ENCODE measurements at places on chromosomes 13 and 19.

- H3K27me3 ChIP-seq: no peaks in the 10 kb centered on the region
- no peak overlapping the region for H3K4me3 ChIP-seq
- H3K36me3 ChIP-seq: peaks cover 12% of the 10 kb centered on the region
- peaks cover 19% of the 10 kb centered on the region for H3K4me1 ChIP-seq
- peak; percentile 19 for DNase-seq
Observed at GRCh38 chr19:17424743-17425365, 5.0 kb downstream of the MVB12A start.

DNA sequence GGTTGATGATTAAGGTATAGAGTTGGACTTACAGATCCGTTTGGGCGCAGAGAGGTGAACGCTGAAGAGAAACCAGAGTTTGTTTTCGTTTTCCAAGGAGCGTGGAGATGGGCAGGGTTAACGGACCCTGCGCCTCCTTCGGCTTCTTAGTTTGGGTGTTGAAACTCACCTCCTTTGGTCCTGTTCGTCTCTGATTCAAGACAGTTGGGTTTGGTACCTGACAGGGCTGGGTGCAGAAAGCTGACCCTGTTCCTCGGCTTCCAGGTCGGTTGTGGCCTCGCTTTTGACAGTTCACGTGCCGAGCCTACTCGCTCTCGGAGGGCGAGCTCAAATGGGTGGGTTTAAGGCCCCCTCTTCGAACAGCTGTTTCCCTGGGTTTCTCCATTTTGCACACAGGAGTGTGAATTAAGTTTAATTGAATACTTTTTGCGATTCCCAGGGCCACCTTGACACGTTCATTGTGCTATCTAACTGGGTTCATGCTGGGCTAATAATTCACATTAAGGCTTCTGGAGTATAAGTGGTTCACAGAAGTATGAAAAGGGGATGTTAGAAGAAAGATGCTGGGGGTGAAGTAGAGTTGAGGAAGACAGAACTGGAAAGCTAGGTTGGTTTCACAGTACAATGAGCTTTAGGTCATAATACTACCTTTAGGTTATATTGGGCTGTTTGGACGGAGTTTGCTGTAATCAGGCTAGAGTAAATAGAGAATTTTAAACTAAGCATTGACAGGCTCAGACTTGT, 638 bp downstream of the USPL1 start:
- H3K36me3 ChIP-seq: peaks cover 18% of the 10 kb centered on the region
- H3K4me1 ChIP-seq: peaks cover 7% of the 10 kb centered on the region
- peak; percentile 55 for DNase-seq
- no peaks in the 10 kb centered on the region for H3K27me3 ChIP-seq

- H3K36me3 ChIP-seq: peaks cover 43% of the 10 kb centered on the region
- DNase-seq: no peak
- no peak overlapping the region for H3K4me3 ChIP-seq
- no peaks in the 10 kb centered on the region for H3K27me3 ChIP-seq
Observed at GRCh38 chr13:32515246-32515645, 23.3 kb downstream of the N4BP2L2 start.

DNA sequence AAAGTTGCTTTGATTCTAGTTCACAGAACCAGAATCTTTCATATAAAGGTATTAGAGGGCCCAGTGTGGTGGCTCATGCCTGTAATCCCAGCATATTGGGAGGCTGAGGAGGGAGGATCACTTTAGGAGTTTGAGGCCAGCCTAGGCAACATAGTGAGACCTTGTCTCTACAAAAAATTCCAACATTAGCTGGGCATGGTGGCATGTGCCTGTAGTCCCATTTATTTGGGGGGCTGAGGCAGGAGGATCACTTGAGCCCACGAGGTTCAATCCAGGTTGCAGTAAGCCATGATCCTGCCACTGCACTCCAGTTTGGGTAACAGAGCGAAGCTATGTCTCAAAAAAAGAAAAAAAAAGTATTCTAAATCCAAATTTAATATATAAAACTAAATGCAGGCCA, 9.1 kb downstream of the LDLR start:
- H3K27ac ChIP-seq: no peak overlapping the region
- no peaks in the 10 kb centered on the region for H3K27me3 ChIP-seq
- DNase-seq: no peak
- peaks cover 23% of the 10 kb centered on the region for H3K36me3 ChIP-seq

GRCh38 chr19:49224879-49225278, 67.3 kb downstream of the TRPM4 start:
- H3K36me3 ChIP-seq: no peaks in the 10 kb centered on the region
- DNase-seq: no peak
- peaks cover 8% of the 10 kb centered on the region for H3K4me1 ChIP-seq
- no peak overlapping the region for H3K27ac ChIP-seq
- no peaks in the 10 kb centered on the region for H3K27me3 ChIP-seq

- no peak overlapping the region for H3K4me3 ChIP-seq
- no peak overlapping the region for H3K27ac ChIP-seq
- no peak for DNase-seq
- H3K4me1 ChIP-seq: no peaks in the 10 kb centered on the region
- peaks cover 2% of the 10 kb centered on the region for H3K36me3 ChIP-seq
Observed at GRCh38 chr13:32117001-32117400, 85.4 kb downstream of the FRY start.

- H3K27ac ChIP-seq: peak overlapping the region; percentile 84
- DNase-seq: no peak
- H3K4me1 ChIP-seq: peaks cover 23% of the 10 kb centered on the region
- peaks cover 8% of the 10 kb centered on the region for H3K36me3 ChIP-seq
Observed at GRCh38 chr13:48094404-48094780, 512 bp downstream of the MED4 start.

- no peak for DNase-seq
- no peak overlapping the region for H3K4me3 ChIP-seq
- H3K36me3 ChIP-seq: no peaks in the 10 kb centered on the region
- no peaks in the 10 kb centered on the region for H3K4me1 ChIP-seq
- H3K27ac ChIP-seq: no peak overlapping the region
Observed at GRCh38 chr13:95656386-95657015, 12.0 kb upstream of the DZIP1 start.

GRCh38 chr13:43200736-43201135, 177.3 kb downstream of the DNAJC15 start:
- no peak overlapping the region for H3K4me3 ChIP-seq
- H3K27ac ChIP-seq: no peak overlapping the region
- H3K4me1 ChIP-seq: no peaks in the 10 kb centered on the region
- DNase-seq: no peak
- no peaks in the 10 kb centered on the region for H3K36me3 ChIP-seq

GRCh38 chr19:49188626-49189200, 31.1 kb downstream of the TRPM4 start:
- H3K4me1 ChIP-seq: peaks cover 14% of the 10 kb centered on the region
- no peaks in the 10 kb centered on the region for H3K36me3 ChIP-seq
- no peak overlapping the region for H3K27ac ChIP-seq
- H3K4me3 ChIP-seq: no peak overlapping the region
- no peak for DNase-seq

DNA sequence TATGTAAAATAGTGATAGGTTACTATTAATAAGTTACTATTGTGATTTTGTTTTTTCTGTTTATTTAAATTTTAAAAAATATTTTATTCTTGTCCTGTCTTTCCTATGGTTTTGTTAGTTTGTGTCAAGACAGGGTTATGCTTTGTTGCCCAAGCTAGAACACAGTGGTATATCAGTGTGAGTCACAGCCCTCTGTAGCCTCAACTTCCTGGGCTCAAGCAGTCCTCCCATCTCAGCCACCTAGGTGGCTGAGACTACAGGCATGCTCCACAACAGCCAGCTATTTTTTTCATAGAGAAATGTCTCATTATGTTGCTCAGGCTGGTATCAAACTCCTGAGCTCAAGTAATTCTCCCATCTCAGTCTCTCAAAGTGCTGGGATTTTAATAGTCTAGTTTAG, 99.5 kb downstream of the ZNF675 start:
- no peaks in the 10 kb centered on the region for H3K27me3 ChIP-seq
- no peak for DNase-seq
- no peak overlapping the region for H3K4me3 ChIP-seq
- no peak overlapping the region for H3K27ac ChIP-seq
- no peaks in the 10 kb centered on the region for H3K4me1 ChIP-seq

GRCh38 chr13:31044364-31045285, 112.2 kb downstream of the TEX26 start:
- no peaks in the 10 kb centered on the region for H3K27me3 ChIP-seq
- H3K36me3 ChIP-seq: no peaks in the 10 kb centered on the region
- no peak overlapping the region for H3K4me3 ChIP-seq
- DNase-seq: peak; percentile 73
- peak overlapping the region; percentile 50 for H3K27ac ChIP-seq

DNA sequence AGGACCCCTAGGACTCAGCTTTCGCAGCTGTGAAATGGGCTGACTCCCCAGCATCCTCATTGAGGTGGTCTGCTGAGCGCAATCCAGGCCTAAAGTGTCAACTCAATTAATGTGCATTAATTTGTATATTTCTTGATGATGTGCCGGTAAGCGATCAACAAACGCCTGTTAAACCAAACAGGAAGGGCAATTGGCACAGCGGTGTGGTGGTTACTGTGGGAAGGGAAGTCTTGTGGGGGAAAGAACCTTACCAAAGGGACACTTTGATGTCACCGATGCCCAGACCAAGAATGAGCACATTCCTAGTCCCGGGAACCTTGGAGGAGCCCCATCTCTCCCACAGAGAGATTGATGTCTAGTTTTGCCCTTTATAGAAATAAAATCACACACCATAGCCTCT, 1.6 kb downstream of the JAK3 start:
- peak overlapping the region; percentile 65 for H3K4me3 ChIP-seq
- DNase-seq: peak; percentile 48
- no peaks in the 10 kb centered on the region for H3K27me3 ChIP-seq
- peaks cover 90% of the 10 kb centered on the region for H3K4me1 ChIP-seq
- H3K36me3 ChIP-seq: peaks cover 34% of the 10 kb centered on the region
- H3K27ac ChIP-seq: peak overlapping the region; percentile 98

GRCh38 chr19:18969931-18970659, 29.1 kb upstream of the HOMER3 start:
- H3K27ac ChIP-seq: no peak overlapping the region
- no peak overlapping the region for H3K4me3 ChIP-seq
- H3K27me3 ChIP-seq: no peaks in the 10 kb centered on the region
- no peaks in the 10 kb centered on the region for H3K36me3 ChIP-seq
- peaks cover 3% of the 10 kb centered on the region for H3K4me1 ChIP-seq

- H3K36me3 ChIP-seq: no peaks in the 10 kb centered on the region
- H3K27me3 ChIP-seq: peaks cover 49% of the 10 kb centered on the region
- H3K27ac ChIP-seq: no peak within 1 kb of the TSS
- no peak within 1 kb of the TSS for H3K4me3 ChIP-seq
- no peak for DNase-seq
Observed at GRCh38 chr19:49155005-49155819, at the start of gene HRC. HRC (minus strand) TSS chr19:49155396; CDS start chr19:49155237, 159 bp downstream.

GRCh38 chr19:33777753-33778088, 18.9 kb upstream of the KCTD15 start:
- H3K36me3 ChIP-seq: no peaks in the 10 kb centered on the region
- H3K27me3 ChIP-seq: peaks cover 19% of the 10 kb centered on the region
- no peak for DNase-seq
- H3K4me3 ChIP-seq: no peak overlapping the region
- no peak overlapping the region for H3K27ac ChIP-seq

DNA sequence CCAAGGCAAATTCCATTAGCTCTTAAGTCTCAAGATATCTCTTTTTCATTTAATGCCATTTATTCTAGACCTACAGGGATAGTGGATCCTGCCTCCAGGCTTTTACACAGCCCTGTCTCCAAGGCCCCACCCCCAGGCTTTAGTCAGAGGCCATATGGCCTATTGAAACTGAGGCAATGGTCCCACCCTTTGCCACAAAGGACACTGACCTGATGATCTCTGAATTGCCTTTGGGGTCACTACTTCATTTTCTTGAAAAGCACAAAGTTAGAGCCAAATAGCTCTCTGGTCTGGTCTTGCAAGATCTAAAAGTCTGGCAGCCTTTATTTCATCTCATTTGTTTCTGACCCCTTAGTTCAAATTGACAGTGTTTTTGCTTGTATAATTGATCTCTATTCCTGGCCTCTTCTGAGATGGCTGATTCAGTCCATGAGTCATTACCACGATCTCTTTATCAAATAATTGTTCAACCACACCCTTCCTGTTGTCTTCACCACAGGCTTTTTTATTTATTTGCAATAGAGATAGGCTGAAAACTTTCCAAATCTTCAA, 209.8 kb downstream of the FGF14 start:
- no peaks in the 10 kb centered on the region for H3K36me3 ChIP-seq
- H3K27me3 ChIP-seq: peaks cover 3% of the 10 kb centered on the region
- H3K27ac ChIP-seq: no peak overlapping the region
- no peaks in the 10 kb centered on the region for H3K4me1 ChIP-seq
- peak; percentile 11 for DNase-seq

- H3K27me3 ChIP-seq: no peaks in the 10 kb centered on the region
- DNase-seq: no peak
- H3K27ac ChIP-seq: no peak overlapping the region
Observed at GRCh38 chr19:18062028-18062427, 24.7 kb downstream of the IL12RB1 start.

DNA sequence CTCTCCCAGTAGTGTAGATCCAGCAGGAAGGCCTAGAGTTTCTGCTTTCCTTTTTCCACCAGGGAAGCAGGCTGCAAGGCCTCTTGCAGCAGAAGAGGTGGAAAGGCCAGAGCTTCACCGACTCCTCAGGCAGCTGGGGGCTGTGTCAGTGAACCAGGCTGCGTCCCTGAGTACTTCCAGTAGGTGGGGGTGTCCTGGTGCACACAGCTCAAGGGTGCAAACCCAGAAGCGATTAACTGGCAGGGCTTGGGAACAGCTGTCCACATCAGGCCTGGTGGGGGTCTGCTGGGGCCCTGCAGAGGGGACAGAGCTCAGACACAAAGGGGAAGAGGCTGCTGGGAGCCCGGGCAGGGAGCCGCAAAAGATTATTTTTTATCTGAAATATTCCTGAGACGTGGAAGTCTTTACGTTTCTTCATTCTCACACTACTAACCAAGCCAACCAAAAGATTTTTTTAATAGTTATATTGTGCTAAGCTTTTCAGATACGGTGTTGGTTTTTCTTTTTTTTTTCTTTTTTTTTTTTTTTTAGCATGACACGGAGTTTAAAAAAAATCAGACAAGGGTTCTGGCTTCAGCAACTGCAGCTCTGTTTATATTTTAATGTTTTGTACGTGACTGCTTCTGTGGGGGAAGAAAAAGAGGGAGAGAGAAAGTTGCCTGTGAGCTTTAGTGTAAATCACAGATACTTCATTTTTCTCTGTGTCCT, 11.0 kb downstream of the TSHZ3 start:
- no peaks in the 10 kb centered on the region for H3K36me3 ChIP-seq
- H3K4me3 ChIP-seq: no peak overlapping the region
- H3K4me1 ChIP-seq: peaks cover 26% of the 10 kb centered on the region

Measured in CD4-positive, alpha-beta T cell (primary cell).